ENCODE measurements at places on chromosomes 16 and 17.
A peak's percentile ranks its signal among the peaks of the same experiment; 100 is the strongest.

GRCh38 chr17:64259922-64260321 lies 3.1 kb downstream of the TEX2 start:
- DNase-seq = no peak

DNA sequence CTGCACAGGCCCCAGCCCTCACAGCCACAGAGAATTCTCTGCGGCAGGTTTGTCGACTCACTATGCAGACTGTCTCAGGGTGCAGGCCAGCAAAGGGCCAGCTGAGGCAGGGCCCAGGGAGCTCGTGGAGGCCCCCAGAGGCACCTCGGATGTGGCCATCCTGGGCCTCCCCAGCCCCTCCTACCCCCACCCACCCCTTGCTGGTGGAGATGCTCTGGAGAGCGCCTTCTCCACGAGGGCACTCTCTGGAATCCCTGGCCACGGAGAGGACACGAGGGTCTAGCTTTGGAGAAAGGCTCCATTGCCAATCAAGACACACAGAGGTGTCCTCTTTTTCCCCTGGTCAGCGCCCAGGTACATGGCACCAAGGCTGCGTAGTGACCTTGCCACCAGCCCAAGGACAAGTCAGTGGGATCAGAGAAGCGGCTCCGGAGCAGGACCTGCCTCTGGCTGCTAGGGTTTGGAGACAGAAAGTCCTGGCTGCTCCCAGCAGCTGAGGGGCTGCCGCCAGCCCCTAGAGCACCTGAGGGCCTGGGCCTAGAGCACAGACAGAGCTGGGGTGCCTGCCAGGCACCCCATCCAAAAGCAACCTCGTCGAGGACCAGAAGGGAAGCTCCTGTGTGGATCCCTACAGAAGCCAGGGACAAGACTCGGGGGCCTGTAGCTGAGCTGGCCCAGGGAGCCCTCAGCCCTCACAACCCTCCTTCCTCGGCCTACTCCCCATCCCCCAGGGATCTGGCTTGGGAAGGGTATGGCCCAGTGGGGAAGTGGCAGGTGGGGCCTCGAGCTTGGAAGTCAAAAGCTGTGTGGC lies 18.7 kb downstream of the ARL2BP start:
- no peak for DNase-seq

- DNase-seq = no peak
Observed at GRCh38 chr17:34990921-34991365, 10.6 kb downstream of the LIG3 start.

- no peak for DNase-seq
Observed at GRCh38 chr17:36674278-36674650, 72.9 kb downstream of the MRM1 start.

- DNase-seq = peak; percentile 48
Observed at GRCh38 chr17:32341141-32341856, 674 bp downstream of the C17orf75 start.

GRCh38 chr17:80449194-80449929 lies 27.0 kb downstream of the NPTX1 start:
- no peak for DNase-seq

DNA sequence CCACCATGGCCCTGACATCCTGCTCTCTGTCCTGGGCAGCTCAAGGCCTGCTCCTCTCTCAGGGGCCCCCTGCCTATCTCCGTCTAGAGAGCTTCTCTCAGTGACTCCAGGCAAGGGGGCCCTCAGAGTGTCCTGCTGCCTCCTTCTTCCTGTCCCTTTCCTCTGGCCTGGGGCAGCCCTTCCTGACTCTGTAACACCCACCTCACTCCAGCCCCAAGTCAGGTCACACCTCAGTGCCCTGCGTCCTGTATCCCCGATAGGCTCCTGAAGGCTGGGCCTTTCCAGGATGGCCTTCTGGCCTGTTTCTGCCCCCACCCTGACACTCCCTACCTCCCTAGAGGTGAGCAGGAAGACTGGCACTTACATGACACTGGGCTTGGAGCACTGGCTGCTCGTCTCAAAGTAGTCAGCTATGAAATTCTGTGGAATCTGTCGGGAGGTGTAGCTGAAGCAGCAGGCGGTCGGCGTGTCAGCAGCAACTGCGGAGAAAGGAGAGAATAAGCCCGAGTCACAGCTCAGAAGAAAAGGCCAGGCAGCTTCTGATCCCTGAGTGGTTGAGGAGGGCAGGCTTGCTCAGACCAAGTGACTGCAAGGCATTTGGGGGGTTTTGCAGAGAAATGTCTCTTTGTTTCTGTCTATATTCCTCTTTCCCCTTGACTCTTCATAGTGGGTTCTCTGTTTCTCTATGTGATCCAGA lies 976 bp downstream of the CCL3L1 start:
- DNase-seq = no peak

GRCh38 chr16:47309581-47310312 lies 151.1 kb downstream of the ITFG1 start:
- no peak for DNase-seq

GRCh38 chr17:63516910-63517824 lies 6.0 kb upstream of the KCNH6 start:
- peak; percentile 42 for DNase-seq

- no peak for DNase-seq
Observed at GRCh38 chr16:66414891-66415290, 12.2 kb upstream of the BEAN1 start.

DNA sequence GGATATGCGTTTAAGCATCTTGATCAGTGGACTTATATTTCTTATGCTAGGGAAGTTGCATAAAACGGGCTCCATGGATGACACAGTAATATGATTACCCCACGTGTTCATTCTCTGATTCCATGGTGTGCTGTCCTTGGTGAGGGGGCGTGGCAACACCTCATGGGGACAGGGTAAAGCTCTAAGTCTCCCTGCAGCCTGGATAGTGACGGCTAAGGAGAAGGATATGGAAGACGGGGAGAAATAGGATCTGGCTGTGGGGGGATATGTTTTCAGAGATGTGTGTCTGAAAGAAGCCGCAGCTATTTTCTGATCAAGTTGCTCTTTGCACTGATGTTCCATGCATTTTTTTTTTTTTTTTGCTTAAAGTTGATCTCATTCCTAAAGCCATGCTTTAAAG lies 84.3 kb downstream of the MARCHF10 start:
- DNase-seq = no peak

GRCh38 chr17:39123627-39124026 lies 27.8 kb downstream of the PLXDC1 start:
- no peak for DNase-seq

DNA sequence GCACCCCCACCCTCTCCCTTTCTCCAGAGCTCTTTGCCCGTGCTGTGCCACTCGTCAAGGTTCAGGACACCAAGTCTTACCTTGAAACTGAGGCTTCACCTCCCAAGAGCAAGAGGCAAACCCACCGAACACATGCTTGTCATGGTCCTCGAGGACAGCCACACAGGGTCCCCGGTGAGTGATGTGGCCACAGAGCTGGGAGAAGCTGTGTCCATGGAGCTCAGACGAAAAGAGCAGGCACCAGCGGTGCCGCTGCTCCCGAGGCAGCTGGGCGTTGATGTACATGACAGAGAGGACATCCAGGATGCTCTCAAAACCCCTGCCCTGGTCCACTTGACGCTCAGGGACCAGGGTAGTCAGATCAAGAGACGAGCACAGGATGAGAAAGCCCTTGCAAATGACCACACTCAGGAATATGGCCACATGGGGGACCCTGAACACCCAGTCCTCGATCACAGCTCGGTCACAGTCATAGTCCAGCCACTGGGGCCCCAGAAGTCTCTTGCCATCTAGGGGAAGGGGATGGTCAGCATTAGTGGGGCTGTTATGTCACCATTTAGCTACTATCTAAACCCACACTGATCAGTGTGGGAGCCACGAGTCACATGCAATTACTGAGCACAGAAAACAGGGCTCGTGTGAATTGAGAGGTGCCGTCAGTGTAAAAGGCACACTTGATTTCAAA lies 17.8 kb downstream of the MEAK7 start:
- no peak for DNase-seq

GRCh38 chr17:7262935-7263800 lies 890 bp upstream of the CLDN7 start:
- DNase-seq = no peak

DNA sequence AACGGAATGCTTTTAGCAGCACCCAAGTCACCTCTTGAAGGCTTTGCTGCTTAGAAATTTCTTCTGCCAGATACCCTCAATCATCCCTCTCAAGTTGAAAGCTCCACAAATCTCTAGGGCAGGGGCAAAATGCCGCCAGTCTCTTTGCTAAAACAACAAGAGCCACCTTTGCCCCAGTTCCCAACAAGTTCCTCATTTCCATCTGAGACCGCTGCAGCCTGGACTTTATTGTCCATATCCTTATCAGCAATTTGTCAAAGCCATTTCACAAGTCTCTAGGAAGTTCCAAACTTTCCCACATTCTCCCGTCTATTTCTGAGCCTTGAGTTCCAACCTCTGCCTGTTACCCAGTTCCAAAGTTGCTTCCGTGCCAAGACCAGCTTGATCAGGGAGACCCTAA lies 27.4 kb downstream of the TMC6 start:
- DNase-seq = no peak

- DNase-seq = no peak
Observed at GRCh38 chr16:74574146-74574545, 32.8 kb downstream of the GLG1 start.

- no peak for DNase-seq
Observed at GRCh38 chr16:69727916-69728270, 1.5 kb upstream of the NQO1 start.

GRCh38 chr16:76023835-76024234 lies 253.4 kb upstream of the CNTNAP4 start:
- no peak for DNase-seq

DNA sequence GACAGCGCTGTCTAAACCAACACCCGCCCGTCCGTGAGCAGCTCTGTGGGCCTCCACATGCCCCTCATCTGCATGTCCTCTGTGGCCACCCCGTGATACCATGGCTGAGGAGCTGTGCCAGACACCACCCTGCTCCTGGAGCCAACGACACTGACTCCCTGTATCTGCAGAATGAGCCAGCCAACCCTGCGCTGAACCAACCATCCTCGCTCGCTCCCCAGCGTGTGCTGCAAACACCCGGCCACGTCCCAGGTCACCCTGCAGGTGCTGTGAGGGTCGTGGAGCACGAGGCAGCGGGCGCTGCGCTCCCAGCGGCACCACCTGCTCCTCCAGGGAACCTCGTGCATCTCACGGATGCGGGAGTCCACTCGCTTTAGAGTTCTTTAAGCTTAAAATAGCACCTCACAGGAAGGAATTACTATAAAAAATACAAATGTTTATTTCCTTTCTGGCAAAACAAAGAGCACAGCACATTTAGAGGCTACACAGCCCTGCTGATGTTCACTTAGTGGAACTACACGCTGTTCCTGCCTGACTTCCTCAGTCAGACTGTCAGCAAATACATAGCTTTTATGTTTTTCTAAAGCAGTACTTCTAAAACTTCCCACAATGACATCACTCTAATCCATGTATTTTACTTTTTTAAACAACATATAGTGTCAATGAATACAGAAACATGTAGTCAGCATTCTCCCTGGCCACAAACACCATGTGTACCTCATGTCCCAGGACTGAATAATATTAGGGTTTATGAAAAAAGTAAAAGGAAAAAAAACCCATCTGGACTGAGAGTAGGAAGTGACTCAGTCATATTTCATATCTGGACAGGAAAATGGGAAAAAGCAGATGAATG lies 43.5 kb downstream of the MAP1LC3B start:
- no peak for DNase-seq

DNA sequence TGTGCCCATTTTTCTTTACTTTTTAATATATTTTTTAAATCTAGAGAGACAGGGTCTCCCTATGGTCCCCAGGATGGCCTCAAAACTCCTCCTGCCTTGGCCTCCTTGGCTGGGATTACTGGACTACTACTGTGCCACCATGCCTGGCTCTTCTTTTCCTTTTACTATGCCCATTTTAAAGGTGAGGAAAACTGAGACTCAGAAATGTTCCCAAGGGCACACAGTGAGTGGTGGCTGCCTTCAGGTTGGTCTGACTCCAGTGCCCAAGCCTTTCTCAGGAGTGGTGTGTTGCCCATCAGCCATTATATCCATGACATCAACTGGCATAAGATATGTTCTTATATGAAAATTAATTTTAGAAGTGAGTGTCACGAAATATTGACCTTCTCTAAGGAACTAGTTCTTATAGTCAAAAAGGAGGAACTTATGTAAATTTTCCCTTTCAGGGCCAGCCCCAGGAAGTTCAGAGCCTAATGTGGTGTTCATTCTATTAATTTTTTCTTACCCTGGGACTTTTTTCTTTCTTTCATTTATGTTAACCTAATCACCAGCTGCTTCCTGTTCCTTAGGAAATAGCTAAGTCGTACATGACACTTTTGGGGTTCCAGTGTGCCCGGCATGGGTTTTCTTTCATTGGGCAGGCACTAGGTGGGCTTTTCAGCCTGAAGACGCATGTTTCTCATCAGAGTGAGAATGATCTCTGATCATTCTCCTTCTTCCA lies 17.9 kb upstream of the SPN start:
- DNase-seq = no peak

DNA sequence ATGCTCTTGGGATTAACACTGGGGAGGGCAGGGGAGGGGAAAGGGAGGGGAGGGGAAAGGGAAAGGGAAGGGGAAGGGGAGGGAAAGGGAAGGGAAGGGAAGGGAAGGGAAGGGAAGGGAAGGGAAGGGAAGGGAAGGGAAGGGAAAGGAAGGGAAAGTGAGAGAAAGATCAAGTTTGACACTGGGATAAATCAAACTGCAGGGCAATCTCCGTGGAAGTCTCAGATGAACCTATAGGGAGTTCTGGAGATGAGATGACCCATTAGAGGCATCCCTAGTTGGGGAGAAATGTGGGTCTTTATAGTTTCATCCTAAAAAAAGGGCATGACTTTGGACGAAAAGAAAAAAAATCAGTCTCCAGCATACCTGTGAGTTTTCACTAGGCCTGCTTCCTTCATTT lies 2.2 kb downstream of the KRTAP4-12 start:
- no peak for DNase-seq

DNA sequence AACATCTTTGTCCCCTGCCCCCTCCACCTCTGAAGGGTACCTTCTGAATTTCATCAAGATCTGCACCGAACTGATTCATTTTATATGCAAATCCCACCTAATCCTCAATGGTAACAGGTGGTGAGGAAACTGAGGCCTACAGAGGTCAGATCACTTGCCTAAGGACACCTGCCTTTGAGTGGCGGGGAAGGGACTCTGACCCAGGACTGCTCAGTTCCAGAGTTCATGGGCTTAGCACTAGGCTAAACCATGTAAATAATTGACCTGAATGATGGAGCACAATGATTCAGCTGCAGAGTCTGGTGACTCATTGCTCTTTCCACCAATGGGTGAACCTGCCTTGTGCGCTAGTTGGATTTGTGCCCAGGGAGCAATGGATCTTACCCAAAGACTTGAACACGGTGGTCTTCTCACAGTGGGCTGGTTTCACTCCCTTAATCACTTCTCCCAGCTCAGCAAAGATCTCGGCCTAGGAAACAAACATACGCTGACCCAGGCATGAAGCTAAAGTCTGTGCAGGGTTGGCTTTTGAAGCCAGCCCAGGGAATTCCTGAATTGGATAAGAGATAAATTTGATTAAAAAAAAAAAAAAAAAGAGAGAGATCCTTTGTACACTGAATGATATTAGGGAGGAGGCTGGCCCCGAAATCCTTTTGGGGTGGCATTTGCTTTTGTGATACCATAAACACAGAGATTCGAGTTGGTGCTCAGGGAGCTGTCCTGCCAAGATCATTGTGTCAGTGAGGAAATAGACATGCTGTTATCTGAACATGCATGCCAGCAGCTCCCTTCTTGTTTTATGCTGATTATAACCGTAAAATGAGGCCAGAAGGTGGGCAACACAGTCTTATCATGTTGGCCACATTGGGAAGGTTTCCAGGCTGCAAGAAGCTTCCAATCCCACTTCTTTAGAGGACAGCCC lies 17.0 kb downstream of the CRYM start:
- peak; percentile 98 for DNase-seq

GRCh38 chr16:87956365-87957231 lies 5.4 kb downstream of the BANP start:
- DNase-seq = peak; percentile 21

- DNase-seq = peak; percentile 81
Observed at GRCh38 chr16:85018529-85019236, 7.3 kb upstream of the ZDHHC7 start.
